Left renal pelvis (tissue), 4 donors: ENCODE measurements at places on chromosomes 16 and 17.

GRCh38 chr16:50565428-50565827 lies 17.2 kb downstream of the NKD1 start:
- no peak for DNase-seq

GRCh38 chr16:8963010-8963820 lies 491 bp downstream of the USP7 start:
- DNase-seq = no peak

GRCh38 chr17:33895491-33895890 lies 359.6 kb upstream of the CCL2 start:
- DNase-seq = no peak

DNA sequence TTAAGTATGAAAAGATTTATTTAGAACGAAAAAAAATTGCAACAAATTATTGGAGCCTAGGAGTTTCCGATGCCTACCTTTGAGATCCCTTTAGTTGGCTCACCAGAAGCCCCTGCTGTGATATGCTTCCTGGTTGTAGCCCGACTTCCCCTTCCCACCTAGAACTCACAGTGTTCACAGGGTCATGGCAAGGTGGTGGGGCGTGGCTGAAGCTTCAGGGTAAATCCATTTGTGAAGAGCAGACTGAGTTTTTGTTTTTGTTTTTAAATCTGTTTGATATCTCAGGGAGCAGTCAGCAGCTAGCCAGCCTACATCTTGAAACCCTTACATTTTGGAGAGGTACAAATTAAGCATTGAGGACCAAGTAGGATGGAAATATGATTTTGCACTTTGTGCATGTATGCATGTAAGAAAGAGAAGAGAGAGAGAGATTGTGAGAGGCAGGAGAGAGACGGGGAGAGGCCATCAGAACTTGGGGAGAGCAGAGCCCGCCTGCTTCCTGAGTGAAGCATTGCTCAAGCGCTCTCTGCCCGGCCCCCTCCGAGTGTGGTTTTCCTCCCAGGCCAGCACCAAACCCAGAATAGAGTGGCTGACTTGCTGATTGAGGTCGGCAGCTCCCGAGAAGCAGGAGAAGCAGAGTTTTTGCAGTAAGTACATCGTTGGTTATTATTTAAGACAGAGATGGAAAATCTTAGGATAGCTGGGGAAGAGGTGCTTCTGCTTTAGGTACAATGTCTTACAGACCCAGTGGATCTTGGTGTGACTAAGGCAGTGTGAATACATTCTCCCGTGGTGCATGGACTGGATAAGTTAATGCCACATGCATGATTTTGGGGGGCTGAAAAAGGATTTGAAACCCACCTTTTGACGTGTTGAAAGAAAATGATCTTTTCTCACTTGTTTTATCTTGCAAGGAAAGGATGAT lies 64.2 kb downstream of the SPECC1 start:
- no peak for DNase-seq
